ENCODE measurements at places on chromosomes 4 and X.

GRCh38 chr4:19774690-19775256 is 476.9 kb upstream of the SLIT2 start:
- DNase-seq: no peak

DNA sequence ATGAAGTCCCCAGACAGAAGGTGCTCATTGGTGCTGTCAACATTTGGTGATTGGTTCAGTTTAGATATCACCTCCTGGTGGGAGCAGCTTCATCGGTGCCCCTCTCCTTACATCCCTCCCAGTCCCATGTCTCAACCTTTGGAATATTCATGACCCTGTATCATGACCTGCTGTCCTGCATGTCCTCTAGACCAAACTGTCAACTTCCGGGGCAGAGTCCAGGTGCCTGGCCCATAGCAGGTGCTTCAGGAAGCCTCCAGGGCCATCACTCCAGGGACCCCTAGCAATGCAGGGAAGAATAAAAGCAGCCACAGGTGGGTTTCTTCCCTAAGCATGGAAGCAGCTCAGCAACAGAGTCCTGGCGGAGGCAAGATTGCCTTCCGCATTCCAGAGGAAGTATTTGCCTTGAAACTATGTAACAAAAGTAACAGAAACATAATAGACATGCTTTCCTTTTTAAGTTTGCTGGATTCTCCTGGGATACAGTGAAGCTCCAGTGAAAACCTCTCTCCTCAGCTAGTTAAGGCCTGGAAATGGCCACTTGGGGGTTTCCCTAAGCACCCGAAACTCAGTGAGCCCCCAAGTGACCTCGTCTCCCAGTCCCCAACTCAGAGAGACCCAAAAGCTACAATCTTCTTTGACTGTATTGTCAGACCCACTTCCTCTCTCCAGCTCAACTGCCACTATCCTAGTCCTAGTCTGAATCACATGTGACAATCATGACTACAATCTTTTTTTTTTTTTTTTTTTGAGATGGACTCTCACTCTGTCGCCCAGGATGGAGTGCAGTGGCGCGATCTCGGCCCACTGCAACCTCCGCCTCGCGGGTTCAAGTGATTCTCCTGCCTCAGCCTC is 1.3 kb upstream of the ATP6AP1 start:
- DNase-seq: peak; percentile 16

GRCh38 chr4:167989815-167990214 is 102.5 kb upstream of the ANXA10 start:
- DNase-seq: no peak

- no peak for DNase-seq
Observed at GRCh38 chrX:153307276-153308178, 14.0 kb downstream of the PNMA6F start.

DNA sequence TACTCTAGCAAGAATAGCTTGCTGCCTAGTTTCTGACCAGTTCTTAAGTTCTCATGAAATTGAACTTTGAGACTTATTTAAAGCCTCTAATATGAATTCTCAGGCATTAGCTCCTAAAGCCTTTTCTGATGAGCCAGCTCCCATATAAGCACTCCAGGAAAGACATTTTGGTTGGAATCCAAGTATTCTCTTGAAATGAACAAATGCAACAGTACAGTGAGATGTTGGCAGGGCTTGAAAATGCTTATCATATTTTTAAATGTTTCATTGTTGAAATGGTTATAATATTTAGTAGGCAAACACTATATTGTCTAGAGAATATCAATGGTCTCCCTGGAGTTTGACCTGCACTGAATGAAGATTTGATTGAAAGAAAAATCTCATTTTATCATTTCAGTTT is 240.3 kb downstream of the ANK2 start:
- DNase-seq: no peak

DNA sequence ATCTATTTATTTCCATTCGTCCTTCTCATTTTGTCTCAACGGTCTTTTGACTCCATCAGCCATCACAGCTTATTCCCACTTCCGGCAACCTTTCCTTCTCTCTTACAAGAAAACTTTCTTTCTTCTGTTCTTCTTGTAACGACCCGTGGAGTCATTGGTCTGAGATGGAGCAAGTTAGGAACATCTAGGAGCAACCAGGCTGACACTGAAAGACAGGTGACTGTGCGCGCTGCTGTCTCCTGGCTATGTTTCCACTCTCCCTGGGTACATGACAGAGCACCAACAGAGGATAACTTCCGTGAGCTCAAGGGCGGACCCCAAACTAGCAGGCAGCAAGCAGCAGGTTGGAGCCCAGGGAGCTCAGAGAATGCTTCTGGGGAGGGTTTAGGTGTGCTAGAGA is 2.5 kb downstream of the FGF5 start:
- no peak for DNase-seq

DNA sequence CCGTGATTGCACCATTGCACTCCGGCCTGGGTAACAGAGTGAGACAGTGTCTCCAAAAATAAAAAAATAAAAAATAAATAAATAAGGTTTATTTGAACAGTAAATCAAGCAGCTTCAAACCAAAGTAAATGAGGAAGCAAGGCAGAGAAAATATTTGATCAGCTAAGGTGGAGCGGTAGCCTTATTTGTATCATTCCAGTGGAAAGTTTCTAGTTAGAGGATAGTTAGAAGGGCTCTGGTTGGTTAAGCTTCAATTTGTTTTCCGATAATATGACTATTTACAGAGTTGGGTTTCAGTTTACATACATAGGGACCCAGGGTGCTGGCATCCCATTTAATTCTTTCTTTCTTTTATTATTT is 21.8 kb upstream of the OPHN1 start:
- DNase-seq: no peak

GRCh38 chr4:52606726-52607125 is 52.4 kb downstream of the USP46 start:
- no peak for DNase-seq

DNA sequence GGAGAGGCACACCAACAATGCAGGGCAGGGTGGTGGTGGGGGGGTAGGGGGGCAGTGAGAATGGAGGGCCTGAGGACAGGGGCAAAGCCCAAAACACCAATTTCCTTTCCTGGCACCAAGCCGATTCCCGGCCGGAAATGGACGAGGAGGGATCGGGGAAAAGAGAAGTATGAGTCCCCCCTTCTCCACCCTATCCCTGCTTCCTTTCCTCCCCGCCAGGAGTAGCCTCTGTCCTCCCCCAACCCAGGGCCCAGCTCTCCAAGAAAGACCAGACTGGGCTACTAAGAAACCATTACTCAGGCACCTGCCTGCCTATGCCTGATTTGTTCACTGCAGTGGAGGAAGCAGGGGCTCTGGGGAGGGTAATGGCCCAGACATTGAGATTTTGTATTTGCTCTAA is 402 bp downstream of the CCDC120 start:
- no peak for DNase-seq

DNA sequence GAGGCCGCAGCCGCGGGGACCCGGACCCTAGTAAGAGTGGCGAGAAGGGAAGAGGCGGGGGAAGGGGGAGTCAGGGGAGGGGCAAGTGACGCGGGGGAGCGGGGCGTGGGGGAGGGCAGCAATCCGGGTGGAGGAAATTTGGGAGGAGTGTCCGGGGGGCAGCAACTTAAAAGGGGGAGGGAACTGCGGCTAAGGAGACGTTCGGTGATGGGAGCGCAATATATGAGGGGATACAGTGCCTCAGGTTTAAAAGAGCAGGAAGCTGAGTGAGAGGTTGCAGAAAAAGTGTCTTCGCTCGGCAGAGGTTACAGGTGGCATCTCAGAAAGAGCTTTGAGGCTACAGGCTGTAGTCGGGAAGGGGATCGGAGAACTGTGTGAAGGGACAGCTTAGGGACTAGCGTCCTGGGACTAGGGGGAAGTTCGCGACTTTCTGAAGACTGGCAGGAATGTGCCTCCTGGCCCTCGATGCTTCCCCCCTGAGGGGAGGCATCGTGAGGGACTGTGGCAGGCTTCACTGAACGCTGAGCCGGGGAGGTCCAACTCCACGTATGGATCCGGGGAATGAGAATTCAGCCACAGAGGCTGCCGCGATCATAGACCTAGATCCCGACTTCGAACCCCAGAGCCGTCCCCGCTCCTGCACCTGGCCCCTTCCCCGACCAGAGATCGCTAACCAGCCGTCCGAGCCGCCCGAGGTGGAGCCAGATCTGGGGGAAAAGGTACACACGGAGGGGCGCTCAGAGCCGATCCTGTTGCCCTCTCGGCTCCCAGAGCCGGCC is 519 bp downstream of the FOXO4 start:
- DNase-seq: peak; percentile 57

DNA sequence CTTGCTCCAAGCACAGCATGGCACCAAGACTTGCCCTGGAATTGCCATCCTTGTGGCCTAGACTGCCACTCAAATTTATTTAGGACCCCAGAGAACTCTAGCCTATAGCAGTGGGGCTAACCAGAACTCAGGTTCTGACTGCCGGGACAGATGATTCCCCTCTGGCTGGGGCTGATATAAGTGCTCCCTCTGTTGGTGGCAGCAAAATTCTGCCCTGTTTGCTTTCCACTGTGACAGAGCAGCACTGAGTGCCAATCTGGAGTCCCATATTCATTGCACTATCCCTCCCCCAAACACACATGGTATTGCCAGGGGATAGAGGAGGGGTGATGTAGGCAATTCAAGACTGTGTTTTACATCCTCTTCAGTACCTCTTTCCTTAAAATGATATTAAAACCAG is 1081.9 kb downstream of the FAT4 start:
- DNase-seq: peak; percentile 1

- DNase-seq: no peak
Observed at GRCh38 chrX:107723511-107723910, 52.1 kb downstream of the TSC22D3 start.

GRCh38 chr4:94598758-94599157 is 147.0 kb downstream of the PDLIM5 start:
- no peak for DNase-seq

GRCh38 chr4:40718586-40718985 is 31.2 kb upstream of the NSUN7 start:
- no peak for DNase-seq

DNA sequence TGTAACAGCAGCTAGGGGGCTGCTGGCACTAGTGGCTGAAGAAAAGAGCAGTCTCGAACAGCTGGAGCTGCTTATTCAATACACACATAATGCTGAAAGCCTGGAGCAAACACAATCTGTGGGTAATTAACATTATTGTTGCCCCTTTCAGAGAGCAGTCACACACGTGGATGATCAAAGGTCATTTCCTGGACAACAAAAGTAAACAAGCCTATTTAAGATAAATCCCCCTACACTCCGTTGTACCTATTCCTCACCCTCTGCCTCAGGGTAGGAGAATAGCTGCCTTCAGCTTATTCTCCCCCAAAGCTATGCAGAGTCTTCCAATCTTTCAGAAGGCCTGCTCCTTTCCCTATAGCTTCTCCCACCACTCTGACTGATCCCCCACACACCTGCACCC is 803.9 kb downstream of the C4orf33 start:
- no peak for DNase-seq

Measured in hematopoietic multipotent progenitor cell treated with erythropoietin and hydrocortisone succinate and interleukin-3 and kit ligand, for 8 days (in vitro differentiated cells).